ENCODE measurements at places on chromosomes 12 and 14. TPM values are rescaled to one million over a fixed set of nuclear protein-coding genes. Genes with fewer than 3 reads are reported as not detected.
A peak's percentile ranks its signal among the peaks of the same experiment; 100 is the strongest.

POTEM gene
- not detected for total RNA-seq

CCDC196 gene
- not detected for total RNA-seq

LAG3 gene
- total RNA-seq: not detected

MNAT1 gene
- 22.2 TPM for total RNA-seq

- DNase-seq: no peak
These were observed 20.7 kb downstream of the SLC7A7 start for GRCh38 chr14:22794551-22794951.

DNA sequence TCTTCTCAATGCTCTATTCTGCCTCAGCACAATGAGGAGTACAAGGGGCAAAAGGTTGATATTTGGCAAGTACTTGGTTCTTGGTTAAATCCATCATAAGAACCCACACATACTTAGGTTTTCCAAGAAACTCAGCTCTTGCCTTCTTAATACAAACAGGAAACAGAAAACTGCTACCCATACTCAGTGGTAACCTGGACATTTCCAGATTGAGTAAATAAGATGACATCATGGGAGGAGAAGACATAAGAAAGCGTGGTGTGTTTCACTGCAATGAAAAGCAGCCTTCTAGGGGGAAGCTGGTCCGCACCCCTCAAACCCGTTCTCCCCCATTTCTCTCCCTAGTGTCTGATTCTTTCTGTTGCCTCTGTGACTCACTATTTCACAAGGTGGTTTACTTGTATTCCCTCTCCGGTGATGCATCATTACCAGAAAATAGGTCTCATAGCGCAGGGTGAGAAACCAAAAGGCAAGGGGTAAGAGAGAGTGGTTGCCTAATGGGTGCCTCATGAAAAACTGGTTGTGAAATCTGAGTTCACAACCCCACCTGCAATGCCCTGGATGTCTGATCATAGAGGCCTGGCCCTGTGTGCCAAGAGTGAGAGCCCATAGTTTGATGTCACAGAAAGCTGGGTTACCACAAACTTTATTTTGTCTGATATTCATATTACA is 326.5 kb upstream of the TBX3 start:
- DNase-seq: no peak

DNA sequence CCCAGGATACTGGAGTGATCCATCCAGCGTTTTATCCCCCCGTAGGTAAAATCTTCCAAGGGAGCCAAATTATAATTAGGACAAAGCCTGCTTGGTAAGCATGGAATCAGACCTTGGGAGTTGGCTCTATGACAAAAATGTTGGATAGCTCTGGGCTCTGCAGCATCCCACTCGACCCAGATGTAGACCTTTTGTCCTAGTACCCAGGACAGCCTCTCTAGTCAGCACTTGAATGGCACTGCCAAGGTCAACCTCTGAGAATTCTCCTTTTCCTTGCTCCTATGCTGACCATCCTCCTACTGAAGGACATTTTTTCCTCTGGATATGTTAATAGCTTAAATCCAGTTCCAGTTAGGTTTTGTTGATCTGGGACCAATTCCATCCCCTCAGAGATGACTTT is 104.7 kb upstream of the SLC35F4 start:
- no peak for DNase-seq

DNA sequence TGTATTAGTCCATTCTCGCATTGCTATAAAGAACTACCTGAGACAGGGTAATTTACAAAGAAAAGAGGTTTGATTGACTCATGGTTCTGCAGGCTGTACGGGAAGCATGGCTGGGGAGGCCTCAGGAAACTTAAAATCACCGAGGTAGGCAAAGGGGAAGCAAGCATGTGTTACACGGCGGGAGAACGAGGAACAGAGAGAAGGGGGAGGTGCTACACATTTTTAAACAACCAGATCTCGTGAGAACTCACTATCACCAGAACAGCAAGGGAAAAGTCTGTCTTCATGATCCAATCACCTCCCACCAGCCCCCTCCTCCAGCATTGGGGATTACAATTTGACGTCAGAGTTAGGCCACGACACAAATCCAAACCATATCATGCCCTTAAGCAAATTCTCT is 13.3 kb upstream of the MAX start:
- no peak for DNase-seq

DNA sequence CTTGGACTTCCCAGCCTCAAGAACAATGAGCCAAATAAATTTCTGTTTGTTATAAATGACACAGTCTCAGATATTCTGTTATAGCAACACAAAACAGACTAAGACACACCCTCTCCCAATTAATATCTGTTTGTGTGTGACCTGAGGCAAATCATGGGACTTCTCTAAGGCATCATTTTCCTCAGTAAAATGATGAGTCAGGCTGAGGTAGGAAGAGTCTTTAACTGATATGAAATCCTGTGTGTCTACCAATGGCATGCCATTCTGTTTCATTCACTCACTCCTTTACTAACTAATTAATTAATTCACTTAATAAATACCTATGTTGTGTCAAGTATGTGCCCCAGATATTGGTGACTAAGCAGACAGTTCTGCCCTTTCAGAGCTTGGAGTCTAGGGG is 258.4 kb upstream of the CRY1 start:
- no peak for DNase-seq

DNA sequence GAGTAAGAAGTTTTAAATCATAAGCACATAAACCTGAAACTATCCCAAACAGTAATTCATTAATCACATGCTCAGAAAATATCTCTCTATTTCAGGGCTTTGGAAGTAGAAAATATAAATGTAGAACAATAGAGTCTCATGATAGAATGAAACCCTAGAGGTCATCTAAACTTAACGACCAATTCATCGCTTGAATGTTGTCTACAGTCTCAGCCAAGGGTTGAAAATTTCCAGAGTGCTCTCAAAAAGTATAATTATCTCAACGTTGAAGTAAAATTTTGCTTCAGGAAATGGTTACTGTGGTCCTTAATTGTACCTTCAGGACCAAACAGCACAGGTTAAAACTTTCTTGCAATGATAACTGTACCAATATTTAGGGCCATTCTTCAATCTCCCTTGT is 1053.6 kb upstream of the SEL1L start:
- DNase-seq: no peak

- DNase-seq: no peak
These were observed 638.4 kb downstream of the FLRT2 start for GRCh38 chr14:86168371-86168770.

DNA sequence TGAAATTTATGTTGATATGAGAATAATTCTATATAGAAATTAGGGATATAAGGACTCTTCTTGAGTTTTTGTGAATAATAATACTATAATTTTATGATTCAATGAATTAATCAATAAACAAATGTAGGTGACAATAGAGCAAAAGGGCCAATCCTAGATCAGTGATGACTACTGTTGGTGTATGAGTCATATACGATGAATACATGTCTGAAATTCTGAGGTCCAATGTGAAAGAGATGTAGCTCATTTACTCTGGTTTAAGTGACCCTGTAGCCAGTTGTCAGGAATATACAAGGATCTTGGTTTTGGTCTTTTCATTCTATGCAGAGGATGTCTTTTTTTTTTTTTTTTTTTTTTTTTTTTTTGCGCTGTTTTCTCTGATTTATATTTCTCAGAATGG is 72.1 kb upstream of the RTL1 start:
- no peak for DNase-seq

- no peak for DNase-seq
These were observed 11.1 kb downstream of the PTGES3 start for GRCh38 chr12:56676851-56677580.

GRCh38 chr14:75427126-75427481 is 718 bp upstream of the JDP2 start:
- DNase-seq: no peak

GRCh38 chr12:86138770-86139169 is 117.4 kb downstream of the MGAT4C start:
- DNase-seq: no peak

- no peak for DNase-seq
These were observed 210.3 kb downstream of the IPO8 start for GRCh38 chr12:30485230-30485890.

DNA sequence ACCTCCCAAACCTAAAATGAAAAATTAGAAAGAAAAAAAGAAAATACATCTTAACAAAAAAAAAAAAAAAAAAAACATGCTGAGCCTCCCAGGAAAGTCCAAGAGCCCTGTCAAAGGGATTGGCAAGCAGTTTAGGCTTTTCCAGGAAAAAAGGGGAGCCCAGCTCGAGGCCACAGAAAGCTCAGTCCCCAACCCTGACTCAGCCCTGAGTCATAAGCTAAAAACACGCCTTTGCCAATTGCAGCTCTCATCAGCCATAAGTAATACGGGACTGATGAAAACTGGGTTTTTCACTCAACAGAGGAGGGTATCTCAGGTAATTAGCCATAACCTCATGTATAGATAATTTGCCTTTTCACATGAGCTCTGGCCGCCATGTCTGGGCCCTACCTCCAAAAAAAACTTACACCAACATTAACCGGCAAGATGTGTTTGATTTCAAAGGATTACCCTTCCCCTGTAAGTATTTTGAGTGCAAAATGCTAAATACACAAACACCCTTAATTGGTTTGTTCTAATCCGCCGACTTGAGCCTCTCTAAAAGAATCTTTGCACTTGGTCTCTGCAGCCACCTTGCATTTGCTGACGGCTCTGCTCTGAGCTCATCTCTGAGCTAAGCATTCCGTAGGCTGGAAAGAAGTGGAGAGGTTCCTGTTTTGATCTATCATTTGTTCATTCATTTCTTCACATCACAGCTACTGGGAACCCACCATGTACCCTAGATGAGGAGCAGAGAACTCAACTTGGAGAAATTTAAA is 319.2 kb downstream of the BCL11B start:
- DNase-seq: no peak

- peak; percentile 65 for DNase-seq
These were observed 26.7 kb upstream of the RIN3 start for GRCh38 chr14:92486881-92487280.

Data from cardiac muscle cell (in vitro differentiated cells and primary cell).